ENCODE measurements at places on chromosomes 6 and 20.

- H3K27me3 ChIP-seq = no peaks in the 10 kb centered on the region
- no peaks in the 10 kb centered on the region for H3K36me3 ChIP-seq
- no peak overlapping the region for H3K4me3 ChIP-seq
- H3K4me1 ChIP-seq = no peaks in the 10 kb centered on the region
- no peak for DNase-seq
Measured at GRCh38 chr6:7469696-7470095, 71.8 kb upstream of the DSP start.

DNA sequence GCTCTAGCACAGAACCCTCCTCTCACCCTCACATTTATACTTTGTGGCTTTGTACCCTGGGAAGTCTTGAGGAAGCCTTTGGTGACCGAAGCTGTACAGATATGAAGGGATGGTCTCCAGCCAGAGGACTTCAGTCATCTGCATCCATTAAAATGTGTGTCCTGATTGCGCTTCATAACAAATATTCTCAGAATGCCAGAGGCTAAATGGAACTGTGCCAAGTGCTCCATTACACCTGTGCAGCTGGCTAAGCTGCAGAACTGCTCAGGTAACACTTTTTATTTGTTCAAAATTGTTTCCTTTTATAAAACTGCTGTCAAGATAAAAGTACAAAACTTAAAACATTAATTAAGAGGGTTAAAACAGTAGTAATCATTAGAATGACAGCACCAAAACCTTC, 22.3 kb downstream of the TPBG start:
- H3K4me1 ChIP-seq = no peaks in the 10 kb centered on the region
- no peaks in the 10 kb centered on the region for H3K27me3 ChIP-seq
- H3K4me3 ChIP-seq = no peak overlapping the region
- no peaks in the 10 kb centered on the region for H3K36me3 ChIP-seq
- no peak for DNase-seq

DNA sequence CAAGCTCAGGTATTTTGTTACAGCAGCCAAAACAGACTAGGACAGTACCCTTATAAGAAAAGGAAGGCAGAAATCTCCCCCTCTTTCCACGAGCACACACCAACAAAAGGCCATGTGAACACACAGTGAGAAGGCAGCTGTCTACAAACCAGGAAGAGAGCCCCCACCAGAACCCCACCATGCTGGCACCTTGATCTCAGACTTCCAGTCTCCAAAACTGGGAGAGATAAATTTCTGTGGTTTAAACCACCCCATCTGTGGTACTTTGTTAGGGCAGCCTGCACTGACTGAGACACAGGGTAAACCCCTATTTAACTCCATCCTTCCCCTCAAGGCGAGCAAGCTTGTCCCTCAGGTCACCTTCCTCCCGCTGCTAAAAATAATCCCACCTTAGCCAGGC, 475.8 kb upstream of the JARID2 start:
- H3K36me3 ChIP-seq = no peaks in the 10 kb centered on the region
- DNase-seq = no peak
- no peaks in the 10 kb centered on the region for H3K27me3 ChIP-seq
- H3K4me1 ChIP-seq = no peaks in the 10 kb centered on the region

GRCh38 chr6:108616544-108616943, 55.8 kb downstream of the FOXO3 start:
- no peak for DNase-seq
- no peaks in the 10 kb centered on the region for H3K27me3 ChIP-seq
- no peak overlapping the region for H3K4me3 ChIP-seq
- H3K27ac ChIP-seq = no peak overlapping the region
- H3K36me3 ChIP-seq = no peaks in the 10 kb centered on the region

GRCh38 chr6:141562186-141562811, 570.4 kb upstream of the GJE1 start:
- no peaks in the 10 kb centered on the region for H3K36me3 ChIP-seq
- no peak for DNase-seq

GRCh38 chr6:24394780-24395437, 7.8 kb upstream of the MRS2 start:
- no peak for DNase-seq
- H3K27me3 ChIP-seq = no peaks in the 10 kb centered on the region
- H3K4me1 ChIP-seq = no peaks in the 10 kb centered on the region
- no peak overlapping the region for H3K4me3 ChIP-seq
- no peak overlapping the region for H3K27ac ChIP-seq

- H3K27ac ChIP-seq = no peak overlapping the region
- no peak for DNase-seq
- H3K4me3 ChIP-seq = no peak overlapping the region
- peaks cover 12% of the 10 kb centered on the region for H3K36me3 ChIP-seq
- no peaks in the 10 kb centered on the region for H3K27me3 ChIP-seq
Measured at GRCh38 chr20:58667975-58668374, 16.9 kb downstream of the STX16 start.
